ENCODE measurements at places on chromosomes 7 and 10.

- DNase-seq: no peak
These were observed 555.3 kb upstream of the CELF2 start for GRCh38 chr10:10462151-10462941.

DNA sequence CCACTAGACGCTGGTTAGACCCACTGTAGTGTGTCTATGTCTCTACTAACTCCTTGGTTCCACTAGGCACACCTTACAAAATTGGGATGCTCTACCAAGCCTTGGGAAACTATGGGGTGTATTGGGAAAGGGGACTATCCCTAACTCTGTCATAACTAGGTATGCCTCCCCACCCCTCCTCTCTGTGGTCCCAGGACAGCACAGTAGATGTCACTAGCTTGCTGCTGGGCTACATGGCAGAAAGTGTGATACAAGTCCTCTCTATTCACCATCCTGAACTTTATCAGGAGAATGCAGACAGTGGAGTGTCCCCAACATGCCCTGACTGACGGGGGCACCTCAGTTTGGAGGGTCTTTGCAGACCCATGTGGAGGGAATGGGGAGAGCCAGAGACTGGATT is 30.3 kb upstream of the TMEM273 start:
- DNase-seq: no peak

- no peak for DNase-seq
These were observed 1.8 kb downstream of the PSMG3 start for GRCh38 chr7:1567896-1568510.

- DNase-seq: no peak
These were observed 197.5 kb downstream of the ARL4A start for GRCh38 chr7:12884856-12885440.

- no peak for DNase-seq
These were observed 286.5 kb upstream of the LRRTM3 start for GRCh38 chr10:66639371-66639770.

DNA sequence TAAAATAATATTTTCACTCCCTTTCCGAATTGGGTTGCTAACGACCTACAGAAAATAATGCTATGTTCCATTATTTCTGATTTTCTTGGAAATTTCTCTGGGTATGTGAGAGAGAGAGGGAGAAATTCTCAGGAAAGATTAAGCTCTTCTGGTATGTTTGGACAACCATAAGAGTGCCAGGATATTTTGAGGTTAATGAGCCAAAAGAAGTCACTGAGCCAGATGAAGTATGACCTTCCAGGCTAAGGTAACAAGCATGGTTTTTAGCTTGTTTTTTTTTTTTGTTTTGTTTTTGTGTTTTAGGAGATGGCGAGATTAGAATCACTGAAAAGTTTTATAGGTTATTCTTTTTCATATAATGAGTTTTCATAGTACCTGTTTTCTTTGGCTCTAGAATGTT is 171.0 kb upstream of the FOXP2 start:
- DNase-seq: no peak

DNA sequence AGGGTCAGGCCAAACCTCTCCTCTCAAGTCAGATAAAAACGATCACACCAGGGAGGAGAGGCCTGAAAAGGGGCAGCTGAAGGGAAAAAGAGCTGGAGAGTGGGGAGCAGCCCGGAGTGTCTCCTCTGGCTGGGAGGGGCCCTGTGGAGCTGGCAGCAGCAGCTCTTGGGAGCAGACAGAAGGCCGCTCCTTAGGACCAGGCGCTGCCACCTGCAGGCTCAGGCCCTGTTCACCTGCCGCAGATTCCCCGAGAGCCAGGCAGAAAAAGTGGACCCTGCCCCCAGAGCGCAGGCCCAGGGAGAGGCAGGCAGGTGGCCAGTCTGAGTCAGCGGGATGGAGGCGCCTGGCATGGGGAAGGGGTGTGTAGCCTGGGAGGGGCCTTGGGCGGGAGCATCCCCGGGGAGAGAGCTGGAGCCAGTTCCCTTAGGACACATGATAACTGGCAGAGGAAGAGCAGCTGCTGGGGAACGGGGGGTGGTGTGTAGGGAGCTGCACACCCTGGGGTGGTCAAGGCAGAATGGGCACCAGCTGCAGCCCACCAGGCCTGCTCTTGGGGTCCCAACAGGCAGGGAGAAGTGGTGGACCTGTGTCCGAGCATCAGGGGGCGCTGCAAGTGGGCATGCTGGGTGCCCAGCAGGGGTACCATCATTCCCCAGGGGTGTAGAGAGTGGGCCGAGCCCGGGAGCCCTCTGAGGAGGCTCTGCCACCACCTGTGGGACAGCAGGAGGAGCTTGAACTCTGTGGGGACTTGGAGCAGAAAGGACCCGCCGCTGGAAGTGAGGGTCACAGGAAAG is 177.2 kb upstream of the RHEB start:
- DNase-seq: no peak

DNA sequence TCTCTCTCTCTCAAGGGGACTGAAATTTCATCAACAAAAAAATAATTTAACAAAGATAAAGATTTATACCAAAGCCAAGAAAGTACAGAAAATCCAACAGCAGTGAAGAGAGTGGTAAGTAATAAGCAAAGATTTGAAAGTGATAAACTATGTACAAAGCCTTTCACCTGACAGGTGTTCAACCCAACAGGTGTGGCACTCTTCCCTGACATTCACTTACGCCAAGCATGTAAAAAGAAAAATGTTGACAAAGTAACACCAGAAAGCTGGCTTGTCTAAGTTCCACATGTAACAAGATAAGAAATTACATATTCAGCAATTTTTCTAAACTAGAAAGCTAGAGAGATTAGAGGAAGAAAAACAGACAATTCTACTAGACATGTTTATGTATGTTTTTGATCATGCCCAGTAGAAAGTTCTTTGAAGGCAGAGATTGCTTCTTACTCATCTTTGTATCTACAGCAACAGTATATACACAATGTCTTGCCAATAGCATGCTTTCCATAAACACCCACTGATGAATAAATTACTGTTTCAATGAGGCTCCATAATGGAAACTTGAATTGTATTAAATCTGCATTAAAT is 468.5 kb downstream of the PARD3 start:
- DNase-seq: no peak

DNA sequence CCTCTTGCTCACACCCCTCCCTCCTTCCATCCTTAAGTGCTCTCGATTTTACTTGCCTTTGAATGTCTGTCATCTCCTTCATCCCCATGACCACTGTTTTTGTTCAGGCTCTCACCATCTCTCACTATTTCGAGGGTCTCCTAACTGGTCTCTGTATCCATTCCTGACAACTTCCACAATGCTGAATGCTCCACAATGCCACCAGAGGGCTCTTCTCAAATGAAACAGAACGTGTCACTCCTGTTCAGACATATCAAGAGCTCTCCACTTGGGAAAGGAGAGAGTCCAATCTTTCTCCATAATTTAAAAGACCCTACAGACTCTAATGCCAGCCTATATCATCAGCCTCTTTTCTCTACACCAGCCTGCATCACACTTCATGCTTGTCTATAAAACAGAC is 9.0 kb upstream of the SLC13A1 start:
- DNase-seq: no peak

DNA sequence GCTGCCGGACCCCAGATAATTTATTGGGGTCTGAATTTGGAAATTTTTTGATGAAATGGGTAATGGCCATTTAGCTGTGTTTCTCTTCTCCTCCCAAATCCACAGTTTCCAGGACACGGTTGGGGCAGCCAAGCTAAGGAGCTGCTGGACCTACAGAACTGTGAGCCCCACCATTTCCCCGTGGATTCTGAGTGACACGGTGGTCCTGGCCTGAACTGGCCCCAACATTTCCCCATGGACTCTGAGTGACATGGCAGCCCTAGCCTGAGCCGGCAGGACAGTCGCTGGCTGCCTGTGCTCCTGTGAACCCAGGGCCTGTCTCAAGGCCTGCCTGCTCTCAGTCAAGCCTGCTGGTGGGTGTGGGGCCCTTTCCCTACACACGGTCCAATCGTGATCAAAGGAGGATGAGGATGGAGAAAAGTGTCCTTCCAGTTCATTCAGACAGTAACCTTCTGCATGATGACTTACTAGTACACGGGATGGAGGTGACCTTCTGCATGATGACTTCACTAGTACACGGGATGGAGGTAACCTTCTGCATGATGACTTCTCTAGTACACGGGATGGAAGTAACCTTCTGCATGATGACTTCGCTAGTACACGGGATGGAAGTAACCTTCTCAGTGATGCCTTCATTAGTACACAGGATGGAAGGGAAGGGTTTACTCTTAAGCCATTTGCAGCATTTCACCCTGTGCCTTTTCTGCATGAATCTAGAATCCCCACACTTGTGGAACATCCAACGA is 359.9 kb downstream of the GLRX3 start:
- no peak for DNase-seq

DNA sequence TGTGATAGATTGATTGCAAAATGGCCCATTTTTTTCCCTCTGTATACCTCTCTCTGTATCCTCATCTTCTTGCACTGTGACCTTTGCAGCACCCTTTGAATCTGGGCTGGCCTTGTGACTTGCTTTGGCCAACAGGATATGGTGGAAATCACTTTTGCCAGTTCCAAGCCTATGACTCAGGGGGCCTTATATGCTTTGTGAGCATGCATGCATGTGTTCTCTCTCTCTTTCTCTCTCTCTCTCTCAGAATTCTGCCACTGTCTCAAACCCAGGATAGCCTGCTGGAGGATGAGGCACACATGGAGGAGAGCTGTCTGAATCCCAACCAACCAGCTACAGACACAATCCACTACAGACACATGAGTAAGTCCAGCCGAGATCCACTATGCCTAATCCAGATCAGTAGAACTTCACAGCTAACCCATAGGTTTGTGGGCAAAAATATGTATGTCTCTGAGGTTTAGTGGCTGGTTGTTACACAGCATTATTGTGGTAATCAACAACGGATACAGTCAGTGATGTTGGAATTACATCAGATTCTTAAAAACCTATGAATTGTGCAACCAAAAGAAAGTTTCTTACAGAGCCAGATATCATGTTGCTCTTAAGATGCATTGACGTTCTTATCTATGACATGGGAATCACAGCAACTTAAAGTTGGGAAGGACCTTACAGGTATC is 41.8 kb upstream of the ABCB4 start:
- DNase-seq: no peak

GRCh38 chr10:50552771-50553535 is 70.8 kb downstream of the SGMS1 start:
- peak; percentile 55 for DNase-seq

DNA sequence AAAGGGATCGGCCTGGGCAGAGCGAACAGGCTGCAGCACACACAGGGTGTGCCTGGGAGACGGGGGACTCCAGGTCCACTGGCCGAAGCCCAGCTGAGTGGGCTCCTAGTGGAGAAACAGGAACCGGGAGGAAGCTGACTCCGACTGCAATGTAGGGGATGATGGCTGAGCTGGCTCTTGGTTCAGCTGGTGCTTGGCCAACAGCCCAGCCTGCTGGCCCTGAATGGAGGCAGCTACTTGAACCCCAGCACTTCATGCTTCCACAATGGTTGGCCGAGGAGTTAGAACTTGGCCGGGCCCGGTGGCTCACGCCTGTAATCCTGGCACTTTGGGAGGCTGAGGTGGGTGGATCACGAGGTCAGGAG is 27.0 kb upstream of the FRAT2 start:
- DNase-seq: no peak

- DNase-seq: no peak
These were observed 109.3 kb downstream of the TCF7L2 start for GRCh38 chr10:113059371-113059780.

GRCh38 chr7:93719546-93719945 is 145.0 kb upstream of the CALCR start:
- DNase-seq: no peak

GRCh38 chr7:142720986-142721385 is 28.3 kb upstream of the PRSS1 start:
- DNase-seq: no peak

DNA sequence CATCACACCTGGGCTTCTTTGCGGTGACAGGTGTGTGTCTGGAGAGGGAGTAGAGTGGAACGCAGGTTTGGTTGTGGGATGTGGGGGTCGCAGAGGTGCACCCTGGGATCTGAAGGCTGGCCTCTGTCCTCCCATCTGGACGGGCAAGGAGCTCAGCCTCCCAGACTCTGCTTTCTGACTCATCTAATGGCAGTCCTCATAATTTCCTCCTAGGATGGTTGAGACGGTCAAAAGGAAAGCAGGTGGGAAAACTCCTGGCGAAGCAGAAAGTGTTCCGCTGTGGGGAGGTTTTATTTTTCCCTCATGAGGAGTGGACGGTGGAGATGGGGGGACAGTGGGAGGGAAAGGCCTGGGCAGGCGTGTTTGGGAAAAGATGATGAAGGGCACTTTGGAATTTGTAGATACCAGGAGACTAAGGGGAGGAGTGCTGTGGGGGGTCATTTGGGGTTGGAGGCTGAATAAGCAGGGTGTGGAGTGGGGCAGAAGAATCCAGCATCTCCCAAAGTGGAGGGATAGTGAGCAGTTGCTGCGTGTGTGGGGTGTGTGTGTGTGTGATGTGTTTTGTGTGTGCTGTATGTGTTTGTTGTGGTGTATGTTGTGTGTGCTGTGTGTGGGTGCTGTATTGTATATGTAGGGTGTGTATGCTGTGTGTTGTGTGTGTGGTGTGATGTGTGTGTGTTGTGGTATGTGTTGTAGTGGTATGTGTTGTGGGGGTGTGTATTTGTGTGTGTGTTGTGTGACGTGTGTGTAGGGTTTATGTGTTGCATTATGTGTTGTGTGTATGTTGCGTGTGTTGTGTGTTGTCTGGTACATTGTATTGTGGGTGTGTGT is 97.2 kb upstream of the PODXL start:
- DNase-seq: no peak

DNA sequence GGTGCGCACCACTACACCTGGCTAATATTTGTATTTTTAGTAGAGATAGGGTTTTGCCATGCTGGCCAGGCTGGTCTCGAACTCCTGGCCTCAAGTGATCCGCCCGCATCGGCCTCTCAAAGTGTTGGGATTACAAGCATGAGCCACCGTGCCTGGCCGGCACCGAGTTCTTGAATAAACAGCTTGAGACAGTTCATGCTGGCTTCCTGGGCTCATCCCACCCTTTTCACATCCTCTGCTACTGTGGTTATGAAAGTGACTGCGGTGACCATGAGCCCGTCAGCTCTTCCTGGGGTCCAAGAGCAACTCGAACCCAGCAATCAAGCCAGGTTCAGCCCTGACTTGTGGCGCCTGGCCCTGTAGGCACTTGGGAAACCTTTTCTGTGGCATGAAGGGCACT is 38.7 kb downstream of the HIP1 start:
- DNase-seq: no peak

DNA sequence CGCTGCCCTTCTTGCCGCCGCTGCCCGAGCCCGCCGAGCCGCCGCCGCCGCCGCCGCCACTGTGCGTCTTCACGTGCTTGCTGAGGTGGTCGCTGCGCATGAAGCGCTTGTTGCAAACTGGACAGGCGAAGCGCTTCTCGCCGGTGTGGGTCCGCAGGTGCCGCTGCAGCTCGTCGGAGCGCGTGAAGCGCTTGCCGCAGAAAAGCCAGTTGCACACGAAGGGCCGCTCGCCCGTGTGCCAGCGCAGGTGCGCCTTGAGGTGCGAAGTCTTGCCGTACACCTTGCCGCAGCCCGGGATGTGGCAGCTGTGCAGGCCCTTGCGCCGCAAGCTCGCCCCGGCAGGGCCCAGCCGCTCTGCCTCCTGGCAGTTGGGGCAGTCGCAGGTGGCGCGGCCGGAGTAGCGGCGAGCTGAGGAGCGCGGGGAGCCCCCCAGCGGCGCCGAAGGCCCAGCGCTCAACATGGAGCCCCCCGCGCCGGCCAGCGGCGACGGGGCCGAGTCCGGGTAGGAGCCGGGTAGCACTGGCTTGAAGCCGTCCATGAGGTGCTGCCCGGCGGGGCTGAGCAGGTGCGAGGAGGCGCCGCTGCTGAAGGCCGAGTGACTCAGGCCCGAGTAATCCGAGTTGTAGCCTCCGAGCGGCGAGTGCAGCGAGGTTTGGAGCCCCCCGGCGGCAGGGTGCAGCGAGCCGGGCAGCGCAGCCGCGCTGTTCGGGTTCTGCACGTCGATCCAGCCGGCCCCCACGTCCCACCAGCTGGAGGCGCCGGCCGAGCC is 2.1 kb downstream of the SP8 start:
- DNase-seq: no peak

All from CD4-positive, alpha-beta T cell treated with Interleukin-1 beta for 1 hour (primary cell).